ENCODE measurements at places on chromosomes 11 and 22.

GRCh38 chr11:67584205-67584880 lies 731 bp downstream of the GSTP1 start:
- no peak for DNase-seq

- DNase-seq = no peak
Observed at GRCh38 chr11:1487091-1487850, 692 bp upstream of the MOB2 start.

GRCh38 chr11:126059238-126059781 lies 3.4 kb downstream of the CDON start:
- DNase-seq = no peak

DNA sequence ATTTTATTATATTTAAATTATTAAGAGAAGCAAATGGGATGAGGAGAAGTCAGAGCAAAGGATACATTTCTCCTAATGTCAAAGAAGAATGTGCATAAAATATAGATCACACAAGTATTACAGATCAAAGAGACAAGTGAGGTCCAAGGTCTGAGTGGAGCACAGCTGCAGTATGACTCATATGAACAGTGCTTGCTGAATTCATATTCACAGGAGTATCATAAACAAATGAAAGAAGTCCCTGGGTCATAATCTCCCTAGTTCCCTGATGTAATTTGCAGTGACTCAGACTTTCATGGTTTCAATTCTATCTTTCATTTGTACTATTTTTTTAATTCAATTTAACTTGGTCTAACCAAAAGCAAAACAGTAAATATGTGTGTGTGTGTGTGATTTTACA lies 499.0 kb upstream of the CCDC179 start:
- DNase-seq = no peak

DNA sequence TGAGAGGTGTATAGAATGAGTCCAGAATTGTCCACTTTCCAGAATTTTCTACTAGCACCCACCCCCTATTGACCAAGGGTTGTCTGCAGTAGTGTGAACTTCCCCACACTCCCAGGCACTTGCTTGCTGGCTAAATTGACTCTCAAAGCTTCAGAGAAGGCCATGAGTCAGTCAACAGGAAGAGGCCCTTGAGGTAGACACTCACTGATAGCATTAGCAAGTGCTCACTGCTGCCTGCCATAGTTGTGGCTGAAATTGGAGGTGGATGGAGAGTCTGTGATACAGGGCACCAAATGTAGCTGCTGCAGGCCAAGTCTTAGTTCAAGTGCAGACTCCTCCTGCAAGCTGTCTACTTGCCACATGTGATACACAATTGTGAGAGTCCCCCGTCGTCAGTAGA lies 156.8 kb downstream of the SPON1 start:
- DNase-seq = no peak

GRCh38 chr11:95568281-95568680 lies 221.3 kb downstream of the FAM76B start:
- DNase-seq = no peak

- no peak for DNase-seq
Observed at GRCh38 chr11:834371-835316, 1.9 kb downstream of the CD151 start.

GRCh38 chr11:36248436-36248835 lies 40.8 kb downstream of the COMMD9 start:
- no peak for DNase-seq

DNA sequence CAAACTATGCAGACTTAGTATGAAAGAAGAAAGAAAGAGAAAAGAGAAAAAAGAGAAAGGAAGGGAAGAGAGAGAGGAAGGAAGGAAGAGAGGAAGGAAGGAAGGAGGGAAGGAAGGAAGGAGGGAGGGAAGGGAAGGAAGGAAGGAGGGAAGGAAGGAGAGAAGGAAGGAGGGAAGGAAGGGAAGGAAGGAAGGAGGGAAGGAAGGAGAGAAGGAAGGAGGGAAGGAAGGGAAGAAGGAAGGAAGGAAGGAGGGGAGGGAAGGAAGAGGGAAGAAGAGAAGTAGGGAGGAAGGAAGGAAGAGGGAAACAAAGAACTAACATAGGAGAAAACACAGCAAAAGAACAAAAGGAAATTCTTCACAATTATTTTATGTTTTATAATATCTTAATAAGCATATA lies 502.1 kb downstream of the SOX6 start:
- DNase-seq = no peak

DNA sequence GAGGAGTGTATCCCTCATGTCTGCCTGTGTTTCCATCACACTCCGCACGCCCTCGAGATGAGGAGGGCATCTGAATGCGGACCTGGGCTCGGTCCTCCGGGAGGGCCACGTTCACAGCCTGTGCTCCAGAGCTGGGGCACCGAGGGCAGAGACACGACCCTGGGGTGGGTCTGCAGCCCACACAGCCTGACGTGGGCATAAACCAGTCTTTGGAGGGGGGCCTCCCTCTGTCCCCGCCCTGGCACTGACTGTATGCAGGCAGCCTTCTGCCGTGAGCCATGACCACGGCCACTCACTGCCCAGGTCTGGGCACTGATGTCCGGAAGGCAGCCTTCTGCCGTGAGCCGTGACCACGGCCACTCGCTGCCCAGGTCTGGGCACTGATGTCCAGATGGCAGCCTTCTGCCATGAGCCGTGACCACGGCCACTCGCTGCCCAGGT lies 1425.1 kb downstream of the BRD1 start:
- no peak for DNase-seq

GRCh38 chr11:117866526-117866925 lies 9.9 kb downstream of the FXYD6 start:
- no peak for DNase-seq
